T-cell (primary cell): ENCODE measurements at places on chromosomes 11 and 22. TPM values are rescaled to one million over a fixed set of nuclear protein-coding genes. Genes with fewer than 3 reads are reported as not detected.

ACR gene
- not detected for total RNA-seq

DERL3 gene
- 3.4 TPM for total RNA-seq

VEGFB gene
- 47.9 TPM for total RNA-seq

TRPC6 gene
- not detected for total RNA-seq

ANO1 gene
- 0.19 TPM for total RNA-seq

CREB3L1 gene
- 0.38 TPM for total RNA-seq

TBX1 gene
- total RNA-seq: not detected

TRPM5 gene
- total RNA-seq: 0.37 TPM

GRCh38 chr11:65298655-65299179, 15.9 kb upstream of the CDC42EP2 start:
- no peak overlapping the region for H3K4me3 ChIP-seq
- DNase-seq: no peak
- H3K4me1 ChIP-seq: no peaks in the 10 kb centered on the region
- H3K27me3 ChIP-seq: no peaks in the 10 kb centered on the region

- no peaks in the 10 kb centered on the region for H3K4me1 ChIP-seq
- H3K4me3 ChIP-seq: no peak overlapping the region
- no peaks in the 10 kb centered on the region for H3K36me3 ChIP-seq
Observed at GRCh38 chr11:99987821-99988470, 699.1 kb upstream of the ARHGAP42 start.

- H3K27me3 ChIP-seq: no peaks in the 10 kb centered on the region
- H3K27ac ChIP-seq: no peak overlapping the region
- no peaks in the 10 kb centered on the region for H3K4me1 ChIP-seq
- H3K4me3 ChIP-seq: no peak overlapping the region
- no peaks in the 10 kb centered on the region for H3K36me3 ChIP-seq
Observed at GRCh38 chr11:36328966-36329673, 33.0 kb downstream of the PRR5L start.

DNA sequence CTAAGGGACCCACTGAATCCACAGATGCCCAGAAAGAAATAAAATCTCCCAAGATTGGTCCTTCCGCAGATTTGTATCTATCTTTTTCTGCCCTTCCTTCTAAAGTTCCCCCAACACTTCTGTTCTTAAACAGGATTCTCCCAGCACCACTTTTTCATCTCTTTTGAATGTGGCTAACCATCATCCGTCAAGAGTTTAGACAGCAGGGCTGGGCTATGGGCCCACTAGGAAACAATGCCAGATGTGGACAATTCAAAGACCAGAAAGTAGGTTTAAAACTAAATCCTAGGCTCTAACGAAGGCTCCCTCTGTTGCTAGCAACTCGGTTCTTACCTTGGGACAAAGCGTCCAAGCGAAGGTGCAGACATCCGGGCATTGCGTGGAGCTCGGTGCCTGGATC, 100.0 kb downstream of the AMBRA1 start:
- DNase-seq: no peak
- no peak overlapping the region for H3K27ac ChIP-seq
- peaks cover 48% of the 10 kb centered on the region for H3K36me3 ChIP-seq
- H3K4me1 ChIP-seq: no peaks in the 10 kb centered on the region

- no peak for DNase-seq
- no peaks in the 10 kb centered on the region for H3K36me3 ChIP-seq
- H3K4me1 ChIP-seq: no peaks in the 10 kb centered on the region
- no peak overlapping the region for H3K4me3 ChIP-seq
Observed at GRCh38 chr11:68127714-68128681, 6.8 kb upstream of the CHKA start.

DNA sequence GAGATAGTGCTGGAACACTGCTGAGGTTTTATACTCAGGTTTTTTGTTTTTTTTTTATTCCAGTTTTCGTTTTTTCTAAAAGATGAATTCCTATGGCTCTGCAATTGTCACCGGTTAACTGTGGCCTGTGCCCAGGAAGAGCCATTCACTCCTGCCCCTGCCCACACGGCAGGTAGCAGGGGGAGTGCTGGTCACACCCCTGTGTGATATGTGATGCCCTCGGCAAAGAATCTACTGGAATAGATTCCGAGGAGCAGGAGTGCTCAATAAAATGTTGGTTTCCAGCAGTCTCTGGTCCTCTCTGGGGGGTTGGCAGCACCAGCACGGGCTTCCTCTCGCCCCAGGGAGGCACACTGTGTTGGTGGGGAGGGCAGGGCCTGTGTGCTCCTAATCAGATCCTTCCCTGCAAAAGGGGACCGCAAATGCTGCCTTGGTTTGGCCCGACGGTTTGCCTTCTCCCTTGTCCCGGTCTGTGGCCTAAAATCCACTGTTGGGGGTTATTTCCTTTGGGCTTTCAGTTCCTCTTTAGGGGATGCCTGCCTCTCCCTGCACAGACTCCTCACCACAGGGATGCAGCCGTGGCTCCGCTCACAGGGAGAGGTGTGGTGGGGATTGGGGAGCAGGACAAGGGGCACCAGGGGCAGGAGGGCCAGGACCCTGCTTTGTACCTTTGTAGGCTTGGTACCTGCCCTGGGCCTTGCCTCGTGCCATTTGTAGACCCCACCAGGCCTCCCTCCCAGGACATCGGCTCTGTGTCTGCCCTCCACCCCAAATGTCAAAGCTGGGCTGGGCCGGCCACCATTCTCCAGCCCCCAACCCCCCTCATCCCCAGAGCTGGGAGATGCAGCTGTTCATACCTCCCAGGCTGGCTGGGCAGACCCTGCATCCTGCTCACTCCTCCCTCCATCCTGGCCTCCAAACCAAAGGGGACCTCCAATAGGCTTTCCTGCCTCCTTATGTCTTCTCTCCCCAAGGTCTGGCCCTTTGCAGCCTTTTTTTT, 13.5 kb downstream of the MCAT start:
- H3K4me1 ChIP-seq: peaks cover 3% of the 10 kb centered on the region
- no peaks in the 10 kb centered on the region for H3K27me3 ChIP-seq
- no peak for DNase-seq
- no peak overlapping the region for H3K27ac ChIP-seq

DNA sequence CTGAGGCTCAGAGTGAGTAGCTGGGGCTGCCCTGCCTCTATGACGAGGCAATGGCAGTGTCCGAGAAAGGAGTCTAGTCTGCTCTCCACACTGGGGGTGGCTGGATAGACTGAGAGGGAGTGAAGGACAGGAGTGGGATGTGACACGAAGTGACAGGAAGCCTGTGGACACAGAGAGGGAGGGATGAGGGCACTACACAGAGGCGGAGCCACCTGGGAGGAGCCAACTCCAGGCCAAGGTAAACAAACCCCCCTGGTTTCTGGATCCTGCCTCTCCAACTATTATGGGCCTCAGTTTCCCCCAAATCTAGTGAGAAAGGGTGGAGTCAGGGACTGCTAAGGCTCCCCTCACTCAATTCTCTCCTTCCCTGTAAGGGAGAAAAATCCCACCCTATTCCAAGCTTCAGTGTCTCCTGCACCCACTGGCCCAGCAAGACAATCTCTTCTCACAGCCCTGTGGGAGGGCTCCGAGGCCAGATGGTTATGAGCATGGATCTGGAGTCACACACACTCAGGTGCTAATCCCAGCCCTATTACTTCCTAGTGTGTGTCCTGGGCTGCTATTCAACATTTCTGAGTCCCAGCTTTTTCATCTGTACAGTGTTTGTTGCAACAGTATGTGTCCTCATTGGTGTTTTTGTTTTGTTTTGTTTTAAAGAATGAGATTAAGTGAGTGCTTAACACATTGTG, 24.9 kb downstream of the ASPHD2 start:
- H3K36me3 ChIP-seq: peaks cover 18% of the 10 kb centered on the region
- no peak overlapping the region for H3K27ac ChIP-seq
- H3K27me3 ChIP-seq: no peaks in the 10 kb centered on the region
- DNase-seq: no peak

GRCh38 chr11:131645237-131645636, 274.8 kb downstream of the NTM start:
- H3K27me3 ChIP-seq: no peaks in the 10 kb centered on the region
- H3K4me1 ChIP-seq: no peaks in the 10 kb centered on the region
- H3K4me3 ChIP-seq: no peak overlapping the region
- no peak for DNase-seq
- H3K27ac ChIP-seq: no peak overlapping the region
- H3K36me3 ChIP-seq: no peaks in the 10 kb centered on the region

DNA sequence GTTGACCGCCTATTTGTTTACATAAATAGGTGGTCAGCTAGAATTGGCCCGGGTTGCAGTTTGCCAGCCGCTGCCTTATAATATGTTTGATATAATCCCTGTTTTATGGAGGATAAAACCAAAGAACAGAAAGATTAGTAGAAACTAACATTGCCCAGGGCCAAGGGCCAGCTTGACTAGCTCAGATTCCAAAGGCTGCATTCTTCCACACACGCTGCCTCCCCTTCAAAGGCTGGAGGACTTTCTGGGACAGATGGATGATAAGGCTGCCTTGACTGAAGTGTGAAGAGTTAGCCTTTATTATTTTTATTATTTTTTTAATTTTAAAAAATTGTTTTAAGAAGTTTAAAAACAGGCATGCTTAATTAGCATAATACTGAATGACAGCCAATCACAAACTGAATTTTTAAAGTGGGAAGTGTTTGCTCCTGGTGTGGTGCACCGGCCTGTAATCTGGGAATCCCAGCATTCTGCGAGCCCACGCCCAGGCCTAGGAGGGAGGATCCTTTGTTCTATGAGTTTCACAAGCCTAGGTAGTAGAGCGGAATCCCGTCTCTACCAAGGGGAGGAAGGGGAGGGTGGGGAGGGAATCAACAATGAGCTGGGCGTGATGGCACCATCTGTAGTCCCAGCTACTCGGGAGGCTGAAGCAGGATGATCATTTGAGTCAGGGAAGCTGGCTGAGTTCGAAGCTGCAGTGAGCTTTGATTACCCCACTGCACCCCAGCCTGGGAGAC, 114.9 kb downstream of the NAV2 start:
- no peaks in the 10 kb centered on the region for H3K36me3 ChIP-seq
- no peak overlapping the region for H3K27ac ChIP-seq
- H3K4me1 ChIP-seq: no peaks in the 10 kb centered on the region
- no peak for DNase-seq

DNA sequence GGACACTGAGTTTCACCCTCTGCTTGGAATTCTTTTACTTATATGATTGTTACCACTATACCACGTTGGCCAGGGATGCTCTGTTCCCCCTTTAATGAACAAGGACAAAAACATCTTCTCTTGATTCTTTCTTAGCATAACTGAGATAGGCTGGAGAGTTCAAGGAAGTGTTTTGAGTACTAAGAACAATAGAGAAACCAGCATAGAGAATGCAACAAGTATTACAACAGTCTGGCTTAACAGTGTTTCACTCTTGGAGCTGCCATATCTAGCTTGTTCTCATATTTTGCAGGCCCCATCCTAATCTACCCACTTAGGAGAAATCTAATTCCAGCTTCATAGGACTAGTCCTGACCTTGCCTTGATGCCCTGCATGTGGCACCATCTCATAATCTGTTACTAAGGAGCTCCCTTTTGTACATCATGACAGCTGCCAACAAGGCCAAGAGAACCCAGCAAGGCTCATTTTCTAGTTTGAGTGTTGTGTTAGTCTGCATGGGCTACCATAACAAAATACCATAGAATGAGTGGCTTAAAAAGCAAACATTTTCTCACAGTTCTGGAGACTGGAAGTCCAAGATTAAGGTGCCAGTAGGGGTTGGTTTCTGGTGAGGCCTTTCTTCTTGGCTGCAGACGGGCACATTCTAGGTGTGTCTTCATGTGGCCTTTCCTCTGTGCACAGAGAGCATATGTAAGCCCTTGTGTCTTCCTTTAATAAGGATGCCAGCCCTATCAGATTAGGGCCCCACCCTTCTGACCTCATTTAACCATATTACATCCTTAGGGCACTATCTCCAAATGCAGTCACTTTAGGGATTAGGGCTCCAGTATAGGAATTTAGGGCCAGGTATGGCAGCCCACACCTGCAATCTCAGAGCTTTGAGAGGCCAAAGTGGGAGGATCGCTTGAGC, 37.8 kb downstream of the PACS1 start:
- no peak for DNase-seq
- no peak overlapping the region for H3K4me3 ChIP-seq
- peak overlapping the region; percentile 3 for H3K27ac ChIP-seq
- H3K27me3 ChIP-seq: no peaks in the 10 kb centered on the region
- peaks cover 71% of the 10 kb centered on the region for H3K4me1 ChIP-seq

DNA sequence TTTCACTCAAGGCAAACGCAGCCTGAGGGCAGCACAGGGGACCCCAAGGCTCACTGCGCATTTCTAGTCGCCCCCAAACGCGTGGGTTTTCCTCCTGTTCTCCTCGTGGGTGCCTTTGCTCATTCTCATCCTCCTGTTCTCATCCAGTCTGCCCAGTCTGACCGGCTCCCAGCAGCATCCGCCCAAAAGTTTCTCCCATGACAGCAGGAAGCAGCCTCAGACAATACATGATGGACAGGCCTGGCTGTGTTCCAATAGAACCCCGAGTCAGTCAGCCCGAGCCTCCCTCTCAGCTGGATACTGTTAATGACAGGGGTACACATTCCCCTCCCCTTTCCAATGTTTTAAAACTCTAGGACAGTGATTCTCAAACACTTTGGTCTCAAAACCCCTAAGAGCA, 22.5 kb upstream of the KRTAP5-7 start:
- peaks cover 31% of the 10 kb centered on the region for H3K36me3 ChIP-seq
- H3K4me1 ChIP-seq: no peaks in the 10 kb centered on the region

GRCh38 chr11:78802058-78802761, 227.5 kb upstream of the NARS2 start:
- no peaks in the 10 kb centered on the region for H3K4me1 ChIP-seq
- H3K4me3 ChIP-seq: no peak overlapping the region
- H3K27me3 ChIP-seq: no peaks in the 10 kb centered on the region
- no peak for DNase-seq
- no peaks in the 10 kb centered on the region for H3K36me3 ChIP-seq

DNA sequence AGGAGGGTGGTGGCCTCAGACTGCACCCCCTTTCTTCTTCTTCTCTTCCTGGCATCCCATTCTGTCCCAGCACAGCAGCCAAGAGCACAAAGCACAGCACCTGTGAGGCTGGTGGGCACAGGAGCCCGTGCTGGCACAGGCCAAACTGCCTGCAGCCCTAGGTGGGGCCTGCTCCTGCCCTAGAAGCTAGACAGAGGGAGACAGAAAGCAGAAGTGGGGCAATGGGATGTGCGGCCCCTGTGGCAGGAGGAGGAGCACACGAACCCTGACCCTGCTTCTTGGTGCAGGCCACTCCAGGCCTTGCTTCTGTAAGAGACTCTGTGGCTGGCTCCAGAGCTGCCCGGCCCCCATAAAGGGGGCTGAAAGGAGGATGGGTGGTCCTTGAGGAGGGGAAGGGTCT, 3.9 kb upstream of the PTS start:
- no peaks in the 10 kb centered on the region for H3K27me3 ChIP-seq
- H3K36me3 ChIP-seq: no peaks in the 10 kb centered on the region
- H3K27ac ChIP-seq: no peak overlapping the region
- no peak overlapping the region for H3K4me3 ChIP-seq

- H3K27ac ChIP-seq: no peak overlapping the region
- no peaks in the 10 kb centered on the region for H3K36me3 ChIP-seq
- peak overlapping the region; percentile 72 for H3K4me3 ChIP-seq
- no peaks in the 10 kb centered on the region for H3K27me3 ChIP-seq
Observed at GRCh38 chr11:911031-911889, 650 bp upstream of the CHID1 start.

DNA sequence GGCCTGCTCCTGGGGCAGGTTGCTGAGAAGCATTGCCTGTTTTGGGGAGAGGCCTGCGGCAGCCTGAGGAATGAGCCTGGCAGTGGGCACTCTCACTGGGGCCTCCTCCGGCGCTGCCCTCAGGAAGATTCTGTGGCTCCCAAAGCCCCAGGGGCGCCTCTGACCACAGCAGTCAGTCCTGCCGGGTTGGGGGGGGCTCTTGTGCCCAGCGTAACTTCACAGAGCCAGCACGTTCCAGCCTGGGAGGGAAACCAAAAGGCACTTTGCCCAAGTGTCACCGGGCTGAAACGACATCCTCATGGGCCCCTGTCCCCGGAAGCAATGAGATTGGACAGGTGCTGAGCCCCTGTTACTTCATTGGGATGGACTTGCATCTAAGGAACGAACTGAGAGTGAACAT, 4.3 kb upstream of the LRP5 start:
- H3K4me3 ChIP-seq: no peak overlapping the region
- H3K27ac ChIP-seq: no peak overlapping the region
- peaks cover 4% of the 10 kb centered on the region for H3K4me1 ChIP-seq
- no peaks in the 10 kb centered on the region for H3K27me3 ChIP-seq
- H3K36me3 ChIP-seq: no peaks in the 10 kb centered on the region
- DNase-seq: no peak
